ENCODE measurements at places on chromosomes 6 and 20. TPM values are rescaled to one million over a fixed set of nuclear protein-coding genes. Genes with fewer than 3 reads are reported as not detected.

- DNase-seq = no peak
Measured at GRCh38 chr6:129957941-129958898, 60.2 kb upstream of the L3MBTL3 start.

- no peak for DNase-seq
Measured at GRCh38 chr6:36216559-36216958, 20.0 kb downstream of the BRPF3 start.

DNA sequence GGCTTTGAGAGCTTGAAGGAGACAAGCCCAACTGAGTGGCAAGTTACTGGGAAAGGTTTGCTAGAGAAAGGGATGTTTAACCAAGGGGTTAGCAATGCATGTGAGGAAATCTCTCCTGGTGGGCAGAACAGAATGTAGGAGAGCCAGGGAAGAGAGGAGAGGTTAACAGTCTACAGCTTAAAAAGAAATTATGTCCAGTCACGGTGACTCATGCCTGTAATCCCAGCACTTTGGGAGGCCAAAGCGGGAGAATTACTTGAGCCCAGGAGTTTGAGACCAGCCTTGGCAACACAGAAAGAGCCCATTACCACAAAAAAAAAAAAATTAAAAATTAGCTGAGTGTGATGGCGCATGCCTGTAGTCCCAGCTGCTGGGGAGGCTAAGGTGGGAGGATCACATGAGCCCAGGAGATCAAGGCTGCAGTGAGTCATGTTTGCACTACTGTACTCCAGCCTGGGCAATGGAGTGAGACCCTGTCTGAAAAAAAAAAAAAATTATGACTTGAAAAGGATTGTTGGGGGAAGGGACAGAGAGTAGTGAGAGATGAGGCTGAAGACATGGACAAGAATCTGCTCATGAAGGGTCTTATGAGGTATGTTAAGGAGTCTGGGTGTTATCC lies 264.9 kb downstream of the TBC1D7 start:
- DNase-seq = no peak

GRCh38 chr6:90383196-90383822 lies 86.7 kb upstream of the BACH2 start:
- DNase-seq = peak; percentile 86

DNA sequence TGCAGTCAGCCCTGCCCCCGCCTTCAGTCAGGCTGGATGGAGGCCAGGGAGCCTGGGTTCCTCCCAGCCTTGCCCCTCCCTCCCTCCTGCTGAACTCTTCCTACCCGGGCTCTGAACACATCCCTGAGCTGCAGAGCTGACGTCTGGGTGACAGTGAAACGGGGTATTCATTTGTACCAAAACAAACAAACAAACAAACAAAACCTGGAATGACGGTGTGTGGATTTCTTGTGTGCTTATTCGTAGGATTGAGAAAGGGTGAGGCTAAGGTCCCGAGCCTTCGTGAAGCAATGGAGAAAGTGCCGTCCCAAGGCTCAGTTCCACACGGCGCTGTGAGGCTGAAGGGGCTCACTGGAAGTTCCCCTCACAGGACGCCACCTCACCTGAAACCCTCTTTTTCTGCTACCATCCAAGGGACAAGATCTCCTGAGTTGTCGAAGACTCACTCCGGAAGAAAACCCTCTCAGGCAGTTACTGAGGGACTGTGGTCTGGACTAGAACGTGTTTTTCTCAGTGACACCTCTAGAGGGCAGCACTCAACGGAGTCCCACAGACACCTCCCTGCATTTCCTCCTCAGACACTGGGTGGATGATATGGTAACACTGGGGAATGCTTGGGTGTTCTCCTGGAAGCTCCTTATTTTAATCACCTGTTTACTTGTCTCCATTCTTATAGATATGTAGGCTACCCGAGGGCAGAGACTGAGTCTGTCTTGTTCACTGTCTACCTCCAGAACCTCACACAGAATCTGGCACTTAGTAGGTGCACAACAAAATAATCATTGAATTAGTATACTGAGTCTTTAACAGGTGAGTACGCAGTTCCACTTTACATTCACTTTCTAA lies 27.3 kb downstream of the GSTA3 start:
- peak; percentile 76 for DNase-seq

DNA sequence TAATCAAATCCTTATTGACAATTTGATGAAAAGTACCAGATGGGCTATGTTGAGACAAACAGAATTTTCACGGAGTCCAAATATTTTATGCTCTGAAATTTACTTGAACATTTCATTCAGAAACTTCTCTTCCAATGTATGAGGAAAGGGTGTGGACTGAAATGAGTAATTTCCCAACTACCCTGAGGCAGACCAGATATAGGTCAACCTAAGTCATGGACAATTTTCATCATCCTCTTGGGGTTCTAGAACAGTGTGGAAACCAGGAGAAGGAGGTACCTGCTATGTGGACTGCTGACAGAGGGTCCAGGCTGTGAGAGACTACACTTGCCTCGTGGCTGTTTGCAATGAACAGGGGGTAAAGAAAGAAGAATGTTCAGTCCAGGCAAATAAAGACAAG lies 323.0 kb downstream of the ESR1 start:
- DNase-seq = no peak

DNA sequence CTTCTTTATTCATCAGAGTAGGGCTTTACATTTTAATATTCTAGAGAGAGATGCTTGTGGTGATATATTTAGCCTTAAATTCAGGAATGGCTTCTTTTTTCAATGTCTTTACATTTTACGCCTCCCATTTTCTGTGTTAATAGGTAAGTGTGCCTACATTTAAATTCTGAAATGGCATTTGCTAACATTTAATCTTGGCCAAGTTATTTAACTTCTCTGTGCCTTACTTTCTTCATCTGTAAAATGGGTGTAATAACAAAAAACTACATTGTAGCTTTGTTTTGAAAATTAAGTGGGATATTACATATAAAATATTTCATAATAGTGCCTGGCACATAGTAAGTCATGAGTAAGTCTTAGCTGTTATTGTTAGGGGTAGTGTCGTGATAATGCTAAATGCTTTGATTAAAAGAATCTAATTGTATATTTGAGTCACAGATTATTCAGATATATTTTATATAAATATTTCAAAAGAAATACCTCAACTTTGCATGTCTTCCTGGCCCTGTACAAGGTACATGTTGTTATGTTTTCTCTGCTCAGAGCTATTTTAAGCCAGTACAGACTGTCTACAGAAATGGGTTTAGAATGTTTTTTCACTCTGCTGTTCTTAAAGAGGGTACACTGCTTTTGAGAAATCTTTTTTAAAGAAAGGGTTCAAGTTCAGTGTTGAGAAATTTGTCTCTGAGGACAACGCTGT lies 18.8 kb downstream of the CARMIL1 start:
- DNase-seq = no peak

DNA sequence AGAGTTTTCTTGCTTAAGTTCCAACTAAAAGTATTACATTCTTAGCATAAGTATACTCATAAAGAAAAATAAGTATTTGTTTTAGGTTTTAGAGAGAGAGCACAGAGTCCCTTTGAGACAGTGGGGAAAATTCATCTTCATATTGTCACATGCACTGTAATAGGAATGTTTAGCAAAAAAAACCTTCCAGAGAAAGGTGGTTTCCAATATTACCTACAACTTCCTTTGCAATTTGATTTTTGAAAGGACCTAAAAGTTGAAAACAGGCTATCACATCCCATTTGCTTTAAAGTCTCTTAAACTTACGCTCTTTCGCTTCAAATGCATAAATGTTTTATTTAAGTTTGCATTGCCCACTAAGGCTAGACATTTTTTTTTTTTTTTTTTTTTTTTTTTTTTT lies 86.4 kb downstream of the OPRM1 start:
- DNase-seq = no peak

DNA sequence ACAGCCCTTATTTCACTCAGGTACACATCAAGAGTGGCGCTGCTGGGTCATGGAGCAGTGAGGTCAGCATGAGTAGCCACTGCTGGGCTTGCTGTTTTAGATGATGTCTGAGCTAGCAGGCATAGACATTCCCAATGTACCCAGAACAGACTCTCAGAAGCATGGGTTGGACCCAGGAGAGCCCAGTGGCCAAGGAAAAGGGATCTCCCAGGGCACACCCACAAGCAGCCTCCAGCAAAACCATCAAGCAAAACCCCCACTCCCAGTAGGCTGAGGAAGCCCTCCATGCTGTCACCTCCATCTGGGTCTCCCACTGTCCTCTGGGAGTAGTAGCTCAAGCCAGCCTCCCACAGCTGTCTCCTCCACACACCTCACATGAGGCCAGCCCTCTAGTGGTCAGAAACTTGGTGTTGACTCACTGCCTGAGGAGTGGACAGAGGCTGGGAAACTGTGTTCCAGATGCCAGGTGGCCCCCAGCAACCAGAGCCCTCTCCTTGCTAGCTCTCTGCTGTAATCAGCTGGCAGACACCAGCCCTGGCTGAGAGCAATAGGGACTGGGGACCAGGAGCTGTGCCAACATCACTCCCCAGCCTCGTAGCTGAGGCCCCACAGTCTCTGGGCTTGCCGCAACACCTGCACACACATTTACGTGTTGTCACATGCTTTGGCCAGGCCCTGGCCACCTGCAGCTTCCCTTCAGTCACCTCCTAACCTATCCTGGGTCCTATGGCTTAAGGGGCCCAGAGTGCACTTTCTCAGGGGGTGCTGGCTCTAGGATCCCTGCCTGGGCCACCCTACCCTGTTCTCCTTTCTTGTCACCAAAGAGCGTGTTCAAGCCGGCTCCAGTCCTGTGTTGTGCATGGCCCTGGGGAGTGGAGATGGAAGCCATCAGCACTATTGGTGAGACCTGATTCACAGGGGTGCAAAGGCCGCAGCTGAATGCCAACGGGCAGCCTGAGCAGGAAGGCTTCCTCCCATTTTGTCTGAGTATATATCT lies 1.9 kb upstream of the AP5S1 start:
- DNase-seq = no peak

GRCh38 chr20:48262955-48263354 lies 477.7 kb upstream of the SULF2 start:
- no peak for DNase-seq

- DNase-seq = no peak
Measured at GRCh38 chr6:126064748-126065401, 78.5 kb downstream of the TRMT11 start.

- DNase-seq = no peak
Measured at GRCh38 chr20:24986436-24987015, 6.0 kb downstream of the APMAP start.

DNA sequence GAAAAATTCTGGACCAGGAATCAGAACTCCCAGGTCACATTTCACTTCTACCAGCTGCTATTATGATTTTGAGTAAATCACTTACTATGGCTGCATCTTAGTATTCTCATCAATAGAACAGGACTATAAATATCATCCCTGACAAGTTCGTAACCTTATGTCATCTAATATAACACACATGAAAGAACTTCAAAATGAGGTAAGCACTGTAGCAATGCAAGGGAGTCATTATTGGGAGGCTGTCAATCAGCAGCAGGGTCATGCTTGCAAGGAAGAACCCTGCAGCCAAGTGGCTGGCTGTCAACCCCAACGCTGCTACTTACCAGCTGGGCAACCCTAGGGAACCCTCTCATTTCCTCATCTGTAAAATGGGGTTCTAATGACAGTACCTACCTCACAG lies 123.3 kb upstream of the B3GAT2 start:
- no peak for DNase-seq

DNA sequence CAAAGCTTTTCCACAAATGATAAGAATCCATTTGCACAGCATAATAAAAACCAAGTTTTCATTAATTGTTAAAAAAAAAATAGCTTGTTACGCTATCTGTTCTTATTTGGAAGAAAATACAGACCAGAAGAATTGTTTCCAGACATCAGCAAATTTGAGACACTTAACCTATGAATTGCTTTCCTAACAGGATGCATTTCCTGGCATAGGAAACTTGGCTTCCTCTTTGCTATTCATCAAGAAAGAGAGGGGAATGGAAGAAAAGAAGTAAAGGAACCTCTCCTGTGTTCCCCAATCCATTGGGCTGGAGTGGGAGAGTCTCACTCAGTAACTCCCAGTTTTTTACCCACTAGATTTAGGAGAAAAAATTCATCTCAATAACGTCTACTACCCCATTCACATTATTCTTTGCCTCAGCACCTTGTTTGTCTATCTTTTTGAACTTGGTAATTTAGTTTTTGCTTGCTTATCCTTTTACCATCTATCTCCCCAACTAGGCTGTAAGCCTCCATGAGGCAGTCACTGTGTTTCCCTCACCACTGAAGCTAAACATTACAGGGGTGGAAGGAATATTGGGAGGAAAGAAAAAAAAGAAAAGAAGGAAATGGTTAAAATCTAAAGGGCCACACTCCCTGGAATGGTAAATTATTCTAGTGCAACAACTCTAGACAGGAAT lies 150.3 kb downstream of the COL21A1 start:
- DNase-seq = no peak

- DNase-seq = no peak
Measured at GRCh38 chr20:33373735-33374605, 27.3 kb downstream of the CDK5RAP1 start.

DNA sequence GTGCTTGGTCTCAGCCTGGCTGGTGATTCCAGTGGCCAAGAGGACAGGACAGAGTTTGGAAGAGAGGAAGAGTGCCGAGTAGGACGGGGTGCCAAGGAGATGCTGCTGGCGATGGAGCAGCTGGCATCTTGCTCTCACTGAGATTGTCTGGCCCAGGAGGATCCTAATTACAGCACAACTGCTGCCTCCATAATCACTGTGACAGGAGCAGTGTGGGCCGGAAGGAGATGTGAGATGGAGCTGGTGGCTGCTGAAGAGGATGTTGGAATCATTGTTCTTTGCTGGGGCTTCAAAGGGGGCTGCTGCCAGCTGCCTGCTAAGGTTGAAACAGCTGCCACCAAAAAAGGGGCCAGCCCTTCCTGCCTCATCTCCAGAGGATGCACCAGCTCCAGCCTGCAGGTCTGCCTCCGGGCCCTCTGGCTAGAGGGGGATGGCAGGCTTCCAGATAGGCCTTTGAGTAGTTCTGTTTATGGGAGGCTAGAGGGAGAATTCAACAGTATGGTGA lies 214.4 kb downstream of the RNF144B start:
- DNase-seq = no peak

DNA sequence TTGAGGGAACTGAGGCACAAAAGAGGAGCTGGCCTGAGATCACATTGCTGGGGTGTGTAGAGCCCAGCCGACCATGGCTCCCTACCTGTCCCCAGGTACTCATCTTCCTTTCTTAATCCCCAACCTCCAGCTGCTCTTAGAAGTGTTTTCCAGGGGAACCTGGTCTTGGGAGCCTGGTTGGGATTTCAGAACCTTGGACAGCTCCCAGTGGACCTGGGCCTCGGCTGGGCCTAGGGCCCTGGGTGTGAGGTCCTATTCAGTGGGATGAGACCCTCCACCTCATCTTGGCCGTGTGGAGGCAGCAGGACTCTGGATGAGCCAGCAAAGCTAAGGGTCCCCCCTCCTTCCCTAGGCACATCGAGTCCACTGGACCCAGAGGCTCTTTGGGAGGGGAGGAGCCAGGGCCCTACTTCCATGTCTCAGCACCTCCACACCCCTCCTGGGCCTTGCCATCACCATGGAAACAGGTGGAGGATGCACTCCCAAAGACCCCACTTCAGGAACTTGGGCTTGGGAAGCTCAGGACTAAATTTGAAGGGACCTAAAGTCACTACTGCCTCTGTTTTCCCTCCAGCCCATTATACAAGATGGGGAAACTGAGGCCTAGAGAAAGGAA lies 38.5 kb downstream of the DLGAP4 start:
- peak; percentile 16 for DNase-seq

GRCh38 chr6:44023586-44024454 lies 103.4 kb downstream of the MRPL14 start:
- no peak for DNase-seq

The LPA gene
- not detected for polyA plus RNA-seq

The MAP7 gene
- 0.16 TPM for polyA plus RNA-seq

The THEMIS gene
- 0.10 TPM for polyA plus RNA-seq

The BNIP5 gene
- 0.09 TPM for polyA plus RNA-seq

The HLA-DOB gene
- 231 TPM for polyA plus RNA-seq

The C20orf141 gene
- not detected for polyA plus RNA-seq

The SIRPB1 gene
- 1.3 TPM for polyA plus RNA-seq

The ZNF165 gene
- 3.5 TPM for polyA plus RNA-seq

All from B cell (primary cell).